ENCODE measurements at places on chromosomes 7 and 10.

- no peak for DNase-seq
These were observed 19.1 kb downstream of the DNAJB12 start for GRCh38 chr10:72335394-72336258.

DNA sequence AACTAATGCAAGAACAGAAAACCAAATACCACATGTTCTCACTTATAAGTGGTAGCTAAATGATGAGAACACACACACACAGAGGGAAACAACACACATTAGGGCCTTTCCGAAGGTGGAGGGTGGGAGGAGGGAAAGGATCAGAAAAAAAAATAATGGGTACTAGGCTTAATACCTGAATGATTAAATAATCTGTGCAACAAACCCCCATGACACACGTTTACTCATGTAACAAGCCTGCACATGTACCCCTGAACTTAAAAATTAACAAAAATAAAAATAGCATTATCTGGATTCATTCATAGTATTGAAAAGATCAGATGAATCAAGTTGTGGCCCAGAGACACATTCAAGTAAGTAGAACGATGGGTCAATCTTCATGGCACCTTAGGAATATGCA, 159.5 kb upstream of the POT1 start:
- no peak for DNase-seq

DNA sequence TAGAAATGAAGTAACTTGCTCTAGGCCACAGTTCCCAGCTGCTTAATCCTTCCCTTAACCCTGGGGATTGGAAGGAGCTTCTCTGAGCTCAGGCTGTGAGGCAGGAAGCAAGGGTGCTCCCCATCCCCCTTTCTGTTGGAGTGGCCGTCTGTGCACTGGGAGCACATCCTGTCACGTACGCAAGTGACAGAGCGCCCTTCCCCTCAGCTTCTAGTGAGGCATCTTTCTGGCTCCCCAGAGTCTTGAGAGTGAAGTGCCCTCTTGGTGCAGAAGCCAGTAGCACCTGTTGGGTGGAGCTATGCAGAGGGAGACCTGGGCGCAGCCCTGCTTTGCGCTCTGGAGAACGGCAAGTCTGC, 47.8 kb downstream of the SHH start:
- no peak for DNase-seq

DNA sequence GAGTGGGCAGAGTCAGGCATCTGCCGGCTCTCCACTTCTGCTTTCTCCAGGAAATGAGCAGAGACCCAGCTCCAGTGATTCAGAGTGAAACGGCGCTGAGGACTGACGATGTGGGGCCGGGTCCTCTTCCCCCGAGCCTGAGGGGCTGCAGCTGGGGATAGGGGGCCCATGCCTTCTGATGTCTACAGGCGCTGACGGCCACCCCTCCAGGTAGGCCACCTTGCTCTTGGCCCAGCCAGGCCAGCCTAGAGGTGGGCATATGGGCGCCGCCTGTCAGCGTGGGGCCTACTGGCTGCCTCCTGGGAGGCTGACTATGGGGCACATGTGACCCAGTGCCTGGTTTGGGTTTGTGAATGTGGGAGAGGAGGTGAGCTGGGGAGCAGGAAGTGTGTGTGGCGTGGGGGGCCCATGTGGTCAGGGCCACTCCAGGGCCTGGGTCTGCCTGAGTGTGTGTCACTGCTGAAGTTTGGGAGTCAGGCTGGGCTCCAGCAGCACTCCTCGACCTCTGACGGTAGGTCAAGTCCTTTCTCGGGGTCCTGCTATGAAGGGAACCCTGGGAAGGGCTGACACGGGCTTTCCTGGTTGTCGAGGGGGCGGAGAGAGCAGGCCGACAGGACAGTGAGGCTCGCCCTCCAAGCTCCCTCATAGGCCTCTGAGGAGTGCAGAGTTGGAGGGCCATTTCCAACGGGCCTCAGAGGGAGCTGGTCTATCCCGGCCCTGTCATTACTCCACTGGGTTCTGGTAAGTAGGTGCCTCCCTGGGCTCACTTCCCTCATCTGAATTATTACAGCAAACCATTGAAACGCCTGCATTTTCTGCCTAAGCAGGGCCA, at the start of gene WDFY4:
WDFY4 (plus strand) TSS at position 82 of the 832 bp plus-strand sequence. CDS start 24,860 bp downstream, outside the sequence.
- no peak for DNase-seq

- no peak for DNase-seq
These were observed 90.8 kb downstream of the LMBR1 start for GRCh38 chr7:156802214-156802613.

GRCh38 chr7:82158327-82158726, 285.2 kb downstream of the CACNA2D1 start:
- no peak for DNase-seq

DNA sequence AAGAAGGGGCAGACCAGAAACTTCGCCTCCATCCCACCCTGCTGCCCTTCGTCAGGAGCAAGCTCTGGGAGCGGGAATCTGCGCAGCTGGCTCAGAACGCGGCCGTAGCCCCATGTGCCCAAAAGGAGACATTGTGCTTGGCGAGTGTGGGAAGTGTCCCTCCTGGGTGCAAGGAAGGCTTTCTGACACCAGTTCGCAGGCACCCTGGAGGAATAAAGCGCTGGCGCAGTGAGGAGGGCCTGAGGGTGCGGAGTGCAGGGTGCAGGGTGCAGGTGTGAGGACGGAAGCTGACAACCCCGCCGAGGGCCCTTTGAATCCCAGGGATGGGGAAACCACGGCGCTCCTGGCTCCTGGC, 811 bp downstream of the SLIT1 start:
- no peak for DNase-seq

GRCh38 chr10:78218798-78219490, 185.3 kb downstream of the RPS24 start:
- no peak for DNase-seq

All from ecto neural progenitor cell (in vitro differentiated cells).